ENCODE measurements at places on chromosomes 1 and 21. TPM values are rescaled to one million over a fixed set of nuclear protein-coding genes. Genes with fewer than 3 reads are reported as not detected.

CERS2 gene
- total RNA-seq, result 89.3 TPM

DNA sequence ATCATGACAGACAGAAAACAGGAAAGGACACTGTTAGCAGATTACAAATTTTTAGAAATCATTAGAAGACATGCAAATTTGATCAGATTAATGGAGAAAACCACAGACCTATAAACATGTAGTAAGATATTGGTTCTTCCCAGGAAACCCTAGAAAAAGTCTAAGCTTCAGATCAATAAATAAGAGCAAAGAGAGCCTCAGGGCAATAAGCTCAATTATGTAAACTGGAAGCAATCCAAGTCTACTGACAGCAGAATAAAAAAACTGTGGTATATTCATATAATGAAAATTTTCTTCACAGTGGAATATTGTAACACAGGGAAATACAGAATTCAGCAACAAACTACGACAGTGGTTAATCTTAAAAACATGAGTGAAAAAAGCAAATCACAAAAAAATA, 36.3 kb downstream of the NRDC start:
- DNase-seq, result no peak

- no peak for DNase-seq
Observed at GRCh38 chr1:77990629-77991204, 11.8 kb upstream of the FUBP1 start.

- DNase-seq, result no peak
Observed at GRCh38 chr1:12372180-12372579, 142.3 kb downstream of the VPS13D start.

- DNase-seq, result no peak
Observed at GRCh38 chr1:113858418-113858817, 13.1 kb downstream of the PTPN22 start.

DNA sequence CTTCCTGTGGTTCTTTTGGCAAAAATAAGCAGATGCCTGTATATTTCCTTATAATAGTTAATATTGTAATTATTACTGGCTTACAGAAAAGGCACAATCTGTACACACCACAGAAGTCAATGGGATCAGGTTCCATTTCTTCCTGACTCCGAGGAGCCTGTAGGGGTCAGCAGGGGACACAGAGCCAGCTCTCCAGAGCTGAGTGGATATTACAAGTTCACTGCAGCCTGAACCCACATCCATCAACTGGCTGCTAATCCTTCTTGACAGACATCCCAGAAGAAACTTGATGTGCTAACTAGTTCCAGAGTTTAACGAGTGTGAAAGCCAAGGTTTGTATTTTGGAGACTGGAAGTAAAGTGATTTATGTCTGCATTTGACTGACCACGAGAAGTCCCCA, 203.8 kb downstream of the LMX1A start:
- DNase-seq, result no peak

Measured in right cardiac atrium (tissue), 5 donors.